ENCODE measurements at places on chromosomes 2 and 18.

DNA sequence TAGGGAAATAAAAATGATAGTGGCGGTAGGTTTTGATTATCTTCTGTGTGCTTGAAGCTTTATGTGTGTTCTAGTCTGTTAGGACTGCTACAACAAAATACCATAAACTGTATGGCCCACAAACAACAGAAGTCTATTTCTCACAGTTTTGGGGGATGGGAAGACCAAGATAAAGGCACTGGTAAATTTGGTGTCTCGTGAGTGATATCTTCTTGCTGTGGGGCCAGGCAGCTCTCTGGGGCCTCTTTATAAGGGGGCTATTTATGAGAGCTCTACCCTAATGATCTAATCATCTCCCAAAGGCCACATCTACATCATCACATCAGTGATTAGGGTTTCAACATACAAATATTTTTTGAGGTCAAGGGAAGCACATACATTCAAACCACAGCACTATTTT lies 86.8 kb upstream of the SPHKAP start:
- DNase-seq = no peak

DNA sequence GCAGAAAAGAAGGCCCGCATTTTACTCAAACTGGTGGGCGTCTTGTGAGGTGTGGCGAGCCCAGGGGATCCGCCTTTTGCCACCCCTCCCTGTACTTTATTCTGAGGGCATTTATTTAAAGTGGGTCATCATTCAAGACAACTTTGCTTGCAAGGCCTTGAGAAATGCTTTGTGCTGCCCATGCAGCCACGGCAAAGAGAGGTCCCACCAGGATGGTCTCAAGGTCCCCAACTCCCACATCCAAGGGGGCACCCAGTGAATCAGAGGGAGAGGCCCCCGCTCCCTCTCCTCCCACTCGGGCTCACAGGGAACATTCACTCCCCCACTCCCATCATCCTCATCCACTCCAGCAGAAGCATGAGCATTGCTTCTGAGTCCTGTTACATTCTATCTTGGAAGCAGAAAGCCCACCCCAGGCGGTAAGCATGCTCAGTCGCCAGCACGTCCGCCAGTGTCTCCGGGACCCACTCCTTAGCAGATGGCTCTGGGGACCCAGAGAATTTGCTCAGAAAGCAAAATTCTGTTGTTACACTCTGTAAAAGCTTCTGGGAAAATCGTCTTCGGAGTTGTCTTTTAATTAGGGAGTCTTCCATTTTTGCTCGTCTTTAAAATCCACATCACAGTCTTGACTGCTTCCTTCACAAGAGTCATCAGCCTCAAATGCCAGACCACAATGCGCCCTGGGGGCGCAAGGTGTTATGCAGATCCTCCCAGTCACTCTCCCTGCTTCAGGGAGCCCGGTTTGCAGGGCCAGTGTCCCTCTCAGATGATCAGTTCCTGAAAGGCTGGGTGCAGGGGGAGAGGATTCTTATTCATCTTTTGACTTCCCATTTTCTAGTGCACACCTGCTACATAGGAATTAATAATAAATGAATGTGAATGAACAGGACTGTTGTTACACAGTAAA lies 99.4 kb upstream of the NCK2 start:
- no peak for DNase-seq

DNA sequence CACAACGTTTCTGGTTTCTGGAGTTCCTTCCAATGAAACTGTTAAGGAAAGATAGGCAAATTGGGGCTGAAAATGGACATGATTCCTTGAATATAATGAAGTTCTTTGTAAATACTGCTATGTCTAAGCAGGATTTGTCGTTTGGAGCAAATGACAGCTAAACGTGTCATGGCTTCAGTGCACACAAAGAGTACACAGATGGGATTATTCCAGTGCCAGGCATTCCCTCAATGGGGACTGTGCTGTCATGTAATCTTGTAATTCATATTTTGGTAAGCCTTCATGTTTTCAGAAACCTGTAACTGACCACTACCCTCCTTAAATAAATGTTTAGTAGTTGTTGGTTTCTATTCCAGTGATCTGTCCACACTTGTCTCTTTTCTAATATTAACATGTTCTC lies 404.7 kb upstream of the CDH7 start:
- no peak for DNase-seq

DNA sequence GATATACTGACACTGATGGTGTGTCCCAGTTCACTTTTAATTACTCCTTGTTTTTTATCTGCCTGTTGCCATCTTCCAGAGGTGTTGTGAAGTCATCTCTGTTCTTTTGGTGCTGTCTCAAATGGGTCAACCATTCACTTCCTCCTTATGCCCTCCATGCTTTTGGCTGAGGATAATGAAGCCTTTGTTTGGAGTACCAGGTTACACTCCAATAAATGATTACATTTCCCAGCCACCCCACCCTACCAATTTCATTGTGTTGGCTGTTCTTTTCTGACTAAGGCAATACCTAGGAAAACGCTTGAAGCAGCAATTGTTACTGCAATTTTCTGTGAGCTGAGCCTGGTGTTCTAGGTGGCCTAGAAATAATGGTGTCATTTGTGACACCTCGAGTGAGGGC lies 29.8 kb upstream of the ACTG2 start:
- DNase-seq = no peak

- DNase-seq = no peak
Measured at GRCh38 chr18:36536426-36536825, 238.9 kb downstream of the FHOD3 start.

GRCh38 chr2:184599872-184600222 lies 1.5 kb downstream of the ZNF804A start:
- DNase-seq = no peak

DNA sequence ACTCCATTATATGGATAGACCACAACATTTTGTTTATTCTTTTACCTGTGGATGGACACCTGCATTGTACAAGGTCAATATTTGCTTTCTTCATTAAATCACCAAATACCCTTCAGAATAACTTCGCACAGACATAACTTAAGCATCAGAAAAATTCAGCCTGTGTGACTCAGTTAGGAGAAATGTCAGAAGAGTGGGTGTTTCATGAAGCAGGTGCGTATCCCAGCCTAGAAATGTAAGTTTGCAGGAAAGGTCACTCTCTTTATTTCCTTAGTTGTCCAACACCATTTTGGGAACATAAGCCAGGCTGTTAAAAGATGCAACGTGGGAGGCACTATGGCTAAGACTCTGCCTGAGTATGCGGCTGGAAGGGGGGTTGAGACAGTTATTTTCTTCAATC lies 48.6 kb upstream of the FHL2 start:
- DNase-seq = no peak

GRCh38 chr2:107553539-107553938 lies 273.2 kb upstream of the RGPD4 start:
- DNase-seq = no peak

- no peak for DNase-seq
Measured at GRCh38 chr2:207920721-207921120, 104.6 kb downstream of the PLEKHM3 start.

DNA sequence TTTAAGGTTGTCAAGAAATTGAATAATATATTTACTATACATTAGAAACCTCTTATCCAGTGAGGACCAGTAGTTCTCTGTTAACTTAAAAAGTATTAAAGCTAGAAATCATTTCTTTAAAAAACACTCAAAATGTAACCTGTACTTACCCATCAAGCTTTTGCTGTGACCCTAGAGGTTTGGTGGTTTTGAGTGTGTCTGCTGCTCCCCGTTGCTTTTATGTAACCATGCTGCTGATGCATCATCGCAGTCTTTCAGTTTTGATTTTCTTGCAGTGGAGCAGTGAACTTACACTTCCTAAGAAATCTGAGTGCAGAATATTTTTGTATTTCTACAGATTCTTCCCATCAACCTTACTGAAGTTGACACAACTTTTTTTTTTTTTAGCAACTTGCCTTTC lies 34.2 kb downstream of the MRPS9 start:
- DNase-seq = no peak
